ENCODE measurements at places on chromosomes 11 and 22.

DNA sequence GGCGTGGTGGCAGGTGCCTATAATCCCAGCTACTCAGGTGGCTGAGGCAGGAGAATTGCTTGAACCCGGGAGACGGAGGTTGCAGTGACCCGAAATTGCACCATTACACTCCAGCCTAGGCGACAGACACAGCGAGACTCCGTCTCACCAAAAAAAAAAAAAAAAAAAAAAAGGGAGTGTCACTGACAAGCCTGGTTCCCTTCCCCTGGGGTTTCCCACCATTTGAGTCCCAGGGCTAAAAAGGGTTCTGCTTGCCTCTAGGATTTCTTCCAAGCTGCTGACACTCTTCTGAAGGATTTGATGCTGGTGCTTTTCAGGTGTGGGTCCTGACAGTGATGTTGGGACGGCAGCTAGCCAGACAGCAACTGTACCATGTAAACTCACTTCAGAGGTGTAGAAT, 1.3 kb upstream of the CCDC88B start:
- DNase-seq = no peak

- no peak for DNase-seq
Observed at GRCh38 chr22:27970596-27971220, 51.7 kb upstream of the PITPNB start.

DNA sequence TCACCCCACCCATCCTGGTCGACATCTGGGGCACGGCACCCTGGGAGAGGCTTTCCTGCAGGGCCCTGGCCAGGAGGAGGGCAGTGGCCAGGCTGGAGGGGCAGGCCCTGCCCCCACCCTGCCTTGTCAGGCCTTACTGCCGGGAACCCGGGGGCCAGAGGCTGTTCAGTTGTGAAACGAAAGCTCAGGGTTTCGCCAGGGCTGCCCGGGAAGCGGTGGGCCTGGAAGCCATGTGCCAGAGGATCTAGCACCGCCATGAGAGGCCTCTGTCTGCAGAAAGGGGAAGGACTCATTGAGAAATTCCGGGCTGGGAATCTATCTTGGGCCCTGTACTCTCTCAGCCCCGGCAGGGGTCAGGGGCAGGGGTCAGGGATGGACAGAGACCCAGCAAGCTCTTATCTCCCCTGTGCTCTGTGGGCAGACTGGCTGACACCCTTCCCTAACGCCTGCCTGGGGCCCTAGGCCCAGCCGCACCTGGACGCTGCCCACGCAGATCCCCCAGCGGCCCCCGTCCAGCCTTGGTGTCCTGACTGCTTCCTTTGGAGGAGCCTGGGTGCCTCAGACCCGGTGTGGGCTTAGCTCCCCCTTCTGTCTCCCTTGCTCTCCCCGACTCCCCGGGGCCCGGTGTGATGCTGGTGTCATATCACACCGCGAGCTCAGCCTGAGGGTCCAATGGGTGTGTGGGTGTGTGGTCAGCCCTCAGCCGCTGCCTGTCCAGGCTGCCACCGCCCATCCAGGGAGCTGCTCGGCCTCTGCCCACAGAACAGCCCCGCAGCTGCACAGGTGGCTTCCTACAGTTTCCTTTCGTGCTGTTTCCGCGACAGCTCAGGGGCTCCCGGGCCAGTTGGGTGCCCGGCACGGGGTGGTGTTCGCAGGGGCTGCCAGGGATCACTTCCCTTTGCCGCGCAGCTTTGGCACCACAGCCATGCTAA, 6.5 kb downstream of the PIM3 start:
- no peak for DNase-seq

- peak; percentile 8 for DNase-seq
Observed at GRCh38 chr11:95156916-95157541, 67.4 kb downstream of the ENDOD1 start.

DNA sequence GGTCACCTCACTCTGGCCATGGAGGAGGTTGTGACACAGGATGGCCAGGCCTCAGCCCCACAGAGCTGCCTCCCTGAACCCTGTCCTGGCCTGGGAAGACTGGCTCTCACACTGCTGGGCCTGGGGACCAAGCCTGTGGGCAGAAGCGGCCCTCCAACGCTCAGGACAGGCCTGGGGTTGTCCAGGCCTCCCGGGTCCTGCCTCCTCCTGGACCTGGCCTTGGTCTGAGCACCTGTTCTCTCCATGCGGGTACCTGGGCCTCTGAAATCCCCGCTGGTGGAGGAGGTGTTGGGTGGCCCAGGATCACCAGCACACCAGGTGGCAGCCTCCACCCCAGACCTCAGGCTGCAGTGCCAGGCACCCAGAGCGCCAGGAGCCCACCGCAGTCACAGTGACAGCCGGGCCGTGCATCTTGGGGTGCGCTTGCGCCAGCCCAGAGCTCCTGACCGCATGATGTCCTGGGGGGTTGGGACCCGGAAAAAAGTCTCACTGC, 16.1 kb upstream of the PIM3 start:
- no peak for DNase-seq

GRCh38 chr11:61071208-61071681, 31.0 kb upstream of the CD5 start:
- no peak for DNase-seq

DNA sequence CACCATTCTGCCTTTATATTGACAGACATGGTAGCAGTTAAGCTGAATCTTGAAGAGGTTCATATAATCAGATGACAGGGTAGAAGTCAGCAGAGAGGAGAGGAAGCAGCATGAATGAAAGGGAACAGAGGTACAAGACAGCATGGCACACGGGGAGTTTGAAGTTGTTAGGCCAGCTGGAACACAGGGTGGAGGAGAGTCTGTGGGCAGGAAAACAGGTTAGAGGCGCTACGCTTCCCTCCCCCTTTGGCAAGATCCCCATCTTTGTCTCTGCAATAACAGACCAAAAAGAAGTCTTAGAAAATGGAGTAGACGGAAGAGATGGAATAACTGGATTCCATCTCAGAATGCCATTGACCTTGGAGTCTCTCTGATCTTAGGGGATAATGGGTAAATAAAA, 20.0 kb upstream of the NDUFC2 start:
- no peak for DNase-seq

DNA sequence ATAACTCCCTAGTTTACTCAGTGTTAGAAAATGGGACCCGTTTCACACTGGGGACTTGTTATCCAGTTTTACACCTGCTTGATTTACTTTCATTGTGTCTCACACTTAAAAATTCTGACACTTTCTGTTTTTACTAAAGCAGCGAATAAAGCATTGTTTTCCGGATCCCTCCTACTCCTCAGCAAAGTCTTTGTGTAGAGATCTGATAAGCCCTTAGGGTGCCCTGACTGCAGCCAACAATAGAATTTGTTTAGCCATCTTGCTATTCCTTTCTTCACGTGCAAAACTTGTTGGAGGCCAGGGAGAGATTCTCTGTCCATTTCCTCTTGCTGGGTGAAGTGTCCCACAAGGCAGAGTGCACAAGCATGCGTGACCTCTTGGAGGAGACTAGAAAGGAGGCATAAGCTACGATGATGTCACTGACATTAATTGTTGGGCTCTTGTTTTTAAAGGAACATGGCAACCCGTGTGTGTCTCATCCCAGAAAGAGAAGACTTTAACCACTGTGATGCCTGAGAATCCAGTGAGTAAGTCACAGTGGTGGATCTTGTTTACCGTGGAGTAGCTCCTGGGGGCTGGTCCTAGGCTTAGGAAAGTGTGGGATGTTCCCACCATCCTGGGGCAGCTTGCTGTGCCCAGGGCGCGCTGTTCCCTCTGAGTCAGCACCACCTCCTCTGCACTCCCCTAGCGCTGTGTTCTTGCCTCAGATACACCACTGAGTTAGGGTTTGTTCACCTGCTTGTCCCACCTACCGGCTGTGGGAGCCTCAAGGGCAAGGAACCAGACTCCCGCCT, 27.7 kb downstream of the MICAL2 start:
- DNase-seq = peak; percentile 32

- peak; percentile 19 for DNase-seq
Observed at GRCh38 chr22:31585161-31585859, 76.7 kb downstream of the PISD start.

- DNase-seq = no peak
Observed at GRCh38 chr11:63032457-63032856, 16.8 kb upstream of the SLC22A8 start.

- DNase-seq = no peak
Observed at GRCh38 chr11:122979815-122980595, 1.6 kb downstream of the BSX start.

GRCh38 chr22:37019309-37020191, at the start of the genes MPST and TST:
Gene MPST (plus strand): TSS chr22:37019742. CDS start chr22:37019837, 95 bp downstream.
Gene TST (minus strand): TSS chr22:37019447. CDS start chr22:37018732, 715 bp downstream.
- DNase-seq = peak; percentile 85

DNA sequence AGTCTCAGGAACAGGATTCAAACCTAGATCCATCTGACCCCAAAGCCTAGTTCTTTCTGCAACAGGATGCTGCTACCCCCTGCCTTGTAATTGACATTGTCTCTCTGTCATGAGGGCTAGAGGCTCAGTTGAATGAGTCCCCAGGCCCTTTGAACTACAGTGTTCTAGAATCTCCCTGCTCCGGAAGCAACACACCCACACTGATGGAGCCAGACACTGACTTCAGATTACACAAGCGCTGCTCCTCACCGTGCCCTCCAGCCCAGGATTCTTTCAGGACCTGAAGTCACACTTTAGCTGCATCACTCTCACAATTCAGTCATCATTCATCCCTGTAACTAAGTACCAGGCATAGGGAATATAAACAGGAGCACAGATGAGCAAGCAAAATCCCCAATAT, 69.6 kb downstream of the RAB30 start:
- no peak for DNase-seq

- no peak for DNase-seq
Observed at GRCh38 chr22:20110359-20110985, 5.4 kb upstream of the RANBP1 start.

GRCh38 chr11:2095198-2095520, 44.0 kb downstream of the IGF2 start:
- no peak for DNase-seq

- no peak for DNase-seq
Observed at GRCh38 chr11:16960250-16960649, 54.0 kb downstream of the PLEKHA7 start.

DNA sequence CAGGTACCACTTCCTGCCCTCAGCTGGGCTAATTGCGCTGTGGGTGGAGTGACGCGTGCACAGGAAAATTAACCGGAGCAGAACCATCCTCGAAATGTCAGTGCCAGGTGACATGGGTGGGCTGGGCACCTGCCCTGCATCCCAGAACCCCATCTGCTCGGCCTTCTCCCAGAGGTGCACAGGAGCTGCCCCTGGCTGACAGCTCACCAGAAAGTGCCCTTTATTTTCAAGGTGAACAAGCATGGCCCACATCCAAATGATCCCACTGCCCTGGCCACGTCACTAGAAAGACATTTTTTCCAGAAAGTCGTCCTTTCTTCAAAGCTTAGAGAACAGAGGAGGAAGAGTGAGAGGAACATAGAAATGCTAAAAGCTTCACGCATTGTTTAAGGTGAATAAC, 4.1 kb upstream of the ELFN2 start:
- no peak for DNase-seq

DNA sequence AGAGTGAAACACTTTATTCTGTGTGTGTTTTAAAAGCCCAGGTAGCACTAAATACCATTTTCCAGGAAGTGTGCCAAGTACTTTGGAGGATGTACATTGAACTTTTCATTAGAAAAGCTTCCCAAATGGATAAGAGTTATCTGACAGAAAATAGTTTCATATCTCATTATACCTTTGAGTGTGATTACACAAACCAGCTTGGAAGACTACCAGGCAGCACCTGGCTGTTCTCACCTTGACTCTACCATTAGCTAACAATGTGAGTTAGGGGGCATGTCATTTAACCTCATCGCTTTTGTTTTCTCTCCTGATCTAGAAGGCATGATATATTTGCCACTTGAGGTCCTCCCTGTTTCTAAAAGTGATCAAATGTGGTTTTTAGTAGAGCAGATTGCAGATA, 50.2 kb downstream of the GRM5 start:
- DNase-seq = no peak

- DNase-seq = peak; percentile 1
Observed at GRCh38 chr11:99739464-99740089, 718.8 kb downstream of the CNTN5 start.

DNA sequence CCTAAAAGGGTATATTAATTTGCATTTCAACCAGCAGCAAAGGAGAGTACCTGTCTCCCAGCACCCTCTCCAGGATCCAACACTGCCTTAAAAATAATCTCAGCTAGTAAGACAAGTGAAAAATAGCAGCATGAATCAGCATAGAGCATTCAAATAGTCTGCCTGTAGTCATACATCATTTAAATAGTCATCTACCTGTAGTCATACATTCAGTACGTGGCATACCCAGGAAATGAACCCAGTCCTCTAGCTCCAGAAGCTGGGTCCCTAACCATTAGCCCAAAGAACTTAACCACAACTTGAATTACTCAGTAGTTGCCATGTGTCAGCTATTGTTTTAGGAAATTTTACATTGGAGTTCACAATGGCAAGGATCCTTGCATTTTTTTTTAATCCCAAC, 9.3 kb downstream of the TENM4 start:
- DNase-seq = peak; percentile 38

DNA sequence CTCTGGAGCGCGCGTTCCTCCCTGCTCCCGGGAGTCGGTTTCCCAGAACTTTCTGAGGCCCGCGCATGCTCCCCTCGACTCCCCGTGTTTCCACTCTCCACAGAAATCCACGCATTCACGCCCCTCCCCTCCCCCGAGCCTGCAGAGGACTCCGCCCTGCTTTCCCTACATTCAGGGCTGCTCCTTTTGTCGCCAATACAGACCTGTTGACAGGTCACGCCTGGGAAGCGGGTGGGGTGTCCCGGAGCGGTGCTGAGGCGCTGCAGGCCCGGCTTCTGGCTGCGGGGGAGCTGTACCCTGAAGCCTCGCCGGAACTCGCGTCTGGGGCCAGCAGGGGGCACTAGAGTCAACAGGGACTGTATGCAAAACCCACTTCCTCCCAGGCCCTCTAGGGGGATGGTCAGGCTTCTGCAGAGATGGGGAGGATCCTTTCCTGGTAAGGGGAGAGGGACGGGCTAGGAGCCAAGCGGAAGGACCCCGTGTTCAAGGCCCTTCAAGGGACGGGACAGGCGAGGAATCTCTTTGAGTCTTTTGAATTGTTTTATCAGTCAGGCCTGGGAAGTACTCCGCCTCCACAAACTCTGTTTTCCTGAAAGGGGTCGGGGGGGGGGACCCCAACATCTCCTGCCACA, at the start of gene PRAME:
Gene PRAME (minus strand): TSS at position 294 of the 632 bp plus-strand sequence. CDS start 2,433 bp downstream, outside the sequence.
- no peak for DNase-seq

DNA sequence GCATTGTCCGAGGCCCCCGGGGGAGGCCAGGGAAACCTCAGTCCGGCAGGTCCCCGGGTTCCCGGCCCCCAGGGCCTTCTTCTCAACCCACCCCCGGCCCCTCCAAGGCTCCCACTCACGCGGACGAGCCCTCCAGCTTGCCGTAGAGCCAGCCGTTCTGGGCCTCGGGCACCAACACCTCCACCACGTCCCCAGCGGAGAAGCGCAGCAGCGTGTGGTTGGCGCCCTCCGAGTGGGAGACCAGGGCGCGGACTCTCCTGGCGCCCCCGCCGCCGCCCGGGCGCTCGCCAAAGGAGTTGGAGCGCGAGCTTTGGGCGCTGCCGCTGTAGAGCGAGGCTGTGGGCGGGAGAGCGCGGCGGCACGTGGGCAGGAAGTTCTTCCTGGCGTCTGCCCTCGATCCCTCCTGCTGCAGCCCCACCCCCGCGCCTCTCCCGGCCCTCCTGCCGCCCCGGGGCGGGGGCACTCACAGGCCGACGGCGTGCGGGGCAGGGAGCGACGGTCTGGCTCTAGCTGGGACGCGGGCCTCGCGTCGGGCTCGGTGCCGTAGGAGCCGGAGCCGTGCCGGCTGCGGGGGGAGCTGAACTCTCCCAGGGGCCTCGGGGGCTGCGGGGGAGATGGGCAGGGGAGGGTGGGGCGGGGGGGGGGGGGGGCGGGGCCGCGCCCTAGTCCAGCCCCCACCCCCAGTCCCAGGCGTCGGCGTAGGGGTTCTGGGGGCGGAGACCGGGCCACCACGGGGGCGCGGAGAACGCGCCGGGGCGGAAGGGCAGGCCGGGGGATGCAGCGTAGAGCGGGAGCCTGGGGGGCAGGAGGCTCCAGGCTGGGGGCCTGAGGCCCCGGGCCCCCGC, 4.9 kb upstream of the SLC16A8 start:
- DNase-seq = peak; percentile 31

Measured in AG08395 (cell line).